Foreskin keratinocyte (primary cell): ENCODE measurements at places on chromosomes 13 and 19.
A peak's percentile ranks its signal among the peaks of the same experiment; 100 is the strongest.

- DNase-seq: no peak
Measured at GRCh38 chr19:8517551-8518442, 3.8 kb upstream of the ZNF414 start.

- DNase-seq: no peak
Measured at GRCh38 chr19:51227326-51227725, 2.4 kb downstream of the CD33 start.

DNA sequence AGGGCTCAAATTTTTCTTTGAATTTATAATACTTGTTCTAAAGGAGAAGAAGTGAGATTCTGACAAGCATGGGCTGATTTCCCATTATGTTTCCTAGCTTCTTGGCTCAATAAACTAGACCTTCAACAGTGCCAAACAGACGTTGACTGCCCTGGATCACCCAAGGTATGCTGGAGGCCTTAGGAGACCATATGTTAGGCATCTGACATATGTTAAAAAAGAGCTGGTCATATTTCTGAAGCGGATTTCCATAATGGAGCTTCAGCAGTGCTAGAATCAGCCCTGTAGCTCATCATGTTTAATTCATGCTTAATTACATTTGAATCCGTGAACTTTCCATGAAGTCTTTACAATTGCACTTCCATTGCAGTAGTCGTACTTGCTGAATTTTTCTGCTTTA, 653.3 kb downstream of the DIAPH3 start:
- no peak for DNase-seq

DNA sequence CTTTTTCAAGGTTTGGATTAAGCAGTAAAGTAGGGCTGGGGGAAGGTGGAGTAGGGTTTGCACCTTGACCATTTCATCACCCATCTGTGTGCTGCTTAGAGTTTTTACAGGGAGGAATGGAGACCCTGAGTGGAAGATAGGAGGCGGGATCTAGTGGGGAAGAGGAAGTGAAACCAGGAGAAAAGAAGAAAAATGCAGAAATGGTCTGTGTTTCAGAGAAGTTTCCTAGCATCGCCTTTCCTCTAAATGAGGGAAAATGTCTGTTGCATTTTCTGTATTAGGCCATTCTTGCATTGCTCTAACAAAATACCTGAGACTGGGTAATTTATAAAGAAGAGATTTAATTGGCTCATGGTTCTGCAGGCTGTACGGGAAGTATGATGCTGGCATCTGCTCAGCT, 64.1 kb downstream of the TPT1 start:
- DNase-seq: no peak

- DNase-seq: peak; percentile 83
Measured at GRCh38 chr19:34676697-34677385, at the start of gene SCGB2B2. SCGB2B2 (minus strand) TSS chr19:34677159; CDS start chr19:34594563, 82,596 bp downstream.

- DNase-seq: peak; percentile 66
Measured at GRCh38 chr13:42762917-42763316, 18.5 kb upstream of the FAM216B start.

DNA sequence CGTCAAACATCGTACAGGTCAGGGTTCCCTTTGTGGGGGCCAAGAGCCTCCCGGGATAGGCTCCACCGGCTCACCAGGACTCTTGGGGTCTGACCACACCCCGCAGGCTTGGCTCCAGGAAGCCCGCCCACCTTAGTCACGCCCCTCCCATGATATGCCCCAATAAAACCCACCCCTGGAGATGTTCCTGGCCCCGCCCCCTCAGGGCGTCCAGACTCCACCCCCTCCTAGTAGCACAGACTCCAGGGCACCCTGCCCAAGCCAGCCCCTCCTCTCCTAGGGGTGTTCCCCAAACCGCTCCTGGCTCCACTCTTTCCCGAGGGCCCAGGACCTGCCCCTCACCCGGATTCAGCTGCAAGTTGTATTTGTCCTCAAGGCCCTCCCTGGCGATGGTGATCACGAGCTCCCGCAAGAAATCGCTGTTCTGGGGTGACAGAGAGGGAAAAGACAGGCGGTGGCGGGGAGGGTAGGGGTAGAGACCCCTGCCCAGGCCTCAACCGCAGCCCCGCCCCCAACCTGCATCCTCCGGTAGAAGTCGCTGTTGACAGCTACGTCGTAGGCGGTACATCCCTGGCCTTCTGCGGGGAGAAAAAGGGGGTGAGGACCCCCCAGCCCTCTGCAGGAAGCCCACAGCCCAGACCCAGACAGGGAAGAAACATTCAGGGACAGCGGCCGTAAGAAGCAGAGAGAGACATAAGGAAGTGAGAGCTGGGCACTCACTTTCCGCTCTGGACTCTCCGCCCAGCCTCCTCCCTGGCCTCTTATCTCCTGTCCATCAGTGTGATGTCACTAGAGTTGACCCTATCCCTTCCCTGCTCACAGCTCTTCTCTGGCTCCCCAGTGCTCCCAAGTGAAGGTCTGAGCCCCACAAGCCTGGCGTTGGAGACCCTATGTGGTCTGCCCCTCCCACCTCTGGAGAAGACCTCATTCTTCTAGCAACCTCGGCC, 3.9 kb downstream of the PIH1D1 start:
- DNase-seq: no peak

- DNase-seq: no peak
Measured at GRCh38 chr19:11373166-11373884, 1.1 kb upstream of the SWSAP1 start.

- DNase-seq: peak; percentile 2
Measured at GRCh38 chr13:78540058-78540457, 63.3 kb downstream of the POU4F1 start.

DNA sequence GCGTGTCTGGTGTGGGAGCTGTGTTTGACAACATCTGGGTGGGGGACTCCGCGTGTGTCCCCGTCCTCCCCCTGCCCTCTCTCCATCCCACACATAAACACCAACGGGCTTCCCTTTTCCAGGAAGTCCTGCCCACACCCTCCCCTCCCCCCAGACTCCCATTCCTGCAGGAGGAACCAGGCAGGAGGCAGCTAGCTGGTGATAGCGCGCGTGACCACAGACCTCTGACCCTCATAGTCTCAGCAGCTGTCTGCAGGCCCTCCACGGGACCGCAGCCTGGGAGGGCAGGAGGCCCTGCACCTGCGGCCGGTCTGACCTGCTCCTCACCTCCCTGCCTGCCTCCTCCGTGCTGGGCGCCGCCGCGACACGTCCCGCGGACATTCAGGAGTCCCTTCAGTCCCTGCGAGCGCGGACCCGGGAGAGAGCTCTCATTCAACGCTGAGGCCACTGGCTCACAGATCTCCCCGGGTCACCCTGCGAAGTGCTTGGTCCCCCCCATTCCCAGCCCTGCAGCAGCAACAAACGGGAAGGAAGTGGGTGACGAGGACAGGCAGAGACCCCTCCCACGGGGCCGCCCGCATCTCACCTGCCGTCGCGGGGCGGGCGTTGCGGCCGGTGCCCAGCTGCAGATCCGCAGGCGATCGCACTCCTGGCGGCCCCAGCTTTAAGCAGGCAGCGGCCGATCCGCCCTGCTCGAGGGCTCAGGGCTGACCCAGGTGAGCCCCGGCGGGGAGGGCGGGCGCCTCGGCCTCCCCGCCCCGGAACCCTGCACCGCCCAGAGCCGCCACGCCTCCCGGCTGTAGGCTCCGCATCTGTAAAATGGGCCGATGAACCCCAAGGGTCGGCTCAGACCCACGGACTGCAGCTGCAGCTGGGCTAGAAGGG, 1.1 kb upstream of the ACP5 start:
- no peak for DNase-seq
